ENCODE measurements at places on chromosomes 1 and 21.

DNA sequence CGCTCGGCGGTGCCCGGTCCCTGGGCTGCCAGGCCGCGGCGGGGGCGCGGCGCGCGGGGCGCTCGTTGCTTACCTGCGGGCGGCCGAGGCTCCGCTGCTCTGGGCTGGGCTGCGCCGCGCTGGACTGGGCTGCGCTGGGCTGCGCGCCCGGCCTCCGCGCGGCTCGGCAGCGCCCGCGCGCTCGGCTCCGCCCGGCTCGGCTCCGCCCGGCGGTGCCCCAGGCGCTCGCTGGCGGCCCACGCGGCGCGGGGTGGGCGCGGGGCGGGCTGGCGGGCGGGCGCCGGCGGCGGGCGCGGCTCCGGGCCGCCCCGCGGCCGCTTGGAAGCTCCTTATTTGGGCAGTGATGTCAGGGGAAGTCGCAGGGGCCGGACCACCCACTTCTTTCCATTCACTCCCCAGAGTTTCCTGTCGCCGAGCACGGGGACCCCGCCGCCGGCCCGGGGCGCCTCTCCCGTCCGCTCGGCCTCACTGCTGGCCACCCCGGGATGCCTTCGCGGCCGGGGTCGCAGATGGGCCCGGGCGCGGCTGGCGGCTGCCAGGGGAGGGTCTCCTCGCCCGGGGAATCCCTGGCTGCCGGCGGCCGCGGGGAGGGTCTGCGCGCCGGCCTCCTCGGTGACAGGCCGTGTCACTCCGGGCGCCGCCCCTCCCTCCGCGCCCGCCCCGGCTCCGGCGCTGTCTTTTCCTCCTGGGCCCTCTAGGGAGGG is 177.7 kb upstream of the EDN2 start:
- peak; percentile 94 for DNase-seq

DNA sequence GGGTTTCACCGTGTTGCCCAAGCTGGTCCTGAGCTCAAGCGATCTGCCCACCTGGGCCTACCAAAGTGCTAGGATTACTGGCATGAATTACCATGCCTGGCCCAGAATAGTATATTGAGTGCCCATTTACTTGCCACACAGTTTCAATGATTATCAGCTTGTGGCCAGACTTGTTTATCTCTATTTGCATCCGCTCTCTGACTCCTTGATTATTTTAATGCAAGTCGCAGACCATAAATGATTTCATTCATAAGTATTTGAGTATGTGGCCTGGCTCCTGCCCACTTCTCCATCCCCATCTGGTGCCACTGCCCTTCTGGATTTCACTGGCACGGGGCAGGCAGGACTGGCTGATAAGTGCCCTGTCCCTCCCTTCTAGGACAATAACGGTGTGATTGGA is 18.2 kb upstream of the TRNAU1AP start:
- no peak for DNase-seq

GRCh38 chr1:245054105-245054504 is 100.7 kb upstream of the KIF26B start:
- DNase-seq = no peak

- DNase-seq = no peak
These were observed 5.1 kb upstream of the ZNF326 start for GRCh38 chr1:89989799-89990198.

DNA sequence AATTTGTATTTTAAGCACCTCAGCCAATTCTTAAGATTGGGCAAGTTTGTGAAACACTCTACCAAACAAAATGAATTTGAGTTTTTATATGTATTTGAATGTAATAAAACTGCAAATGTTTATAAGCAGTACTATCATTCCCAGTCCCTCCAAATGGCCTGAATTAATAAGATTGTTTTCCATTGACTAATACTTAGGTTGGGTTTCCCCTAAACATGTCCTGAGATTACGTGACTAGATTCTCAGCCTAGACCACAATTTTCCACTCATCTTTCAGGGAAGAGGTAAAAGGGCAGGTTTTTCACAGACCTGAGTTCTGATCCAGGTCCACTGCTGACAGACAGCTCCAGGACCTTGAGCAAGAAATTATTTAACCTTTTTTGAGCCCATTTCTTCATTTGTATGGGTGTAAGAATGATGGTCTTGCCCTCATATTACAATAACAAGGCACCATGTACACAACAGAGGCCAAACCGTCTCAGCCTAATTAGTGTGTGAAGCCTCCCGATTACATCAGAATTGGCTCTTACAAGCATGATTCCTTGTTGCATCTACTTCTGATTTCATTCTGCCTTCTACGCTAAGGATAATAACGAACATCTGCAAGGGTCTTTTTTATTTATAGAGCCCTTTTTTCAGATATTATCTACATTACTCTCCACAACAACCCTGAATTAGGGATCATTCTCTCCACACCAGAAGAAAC is 51.2 kb downstream of the BEND5 start:
- no peak for DNase-seq

DNA sequence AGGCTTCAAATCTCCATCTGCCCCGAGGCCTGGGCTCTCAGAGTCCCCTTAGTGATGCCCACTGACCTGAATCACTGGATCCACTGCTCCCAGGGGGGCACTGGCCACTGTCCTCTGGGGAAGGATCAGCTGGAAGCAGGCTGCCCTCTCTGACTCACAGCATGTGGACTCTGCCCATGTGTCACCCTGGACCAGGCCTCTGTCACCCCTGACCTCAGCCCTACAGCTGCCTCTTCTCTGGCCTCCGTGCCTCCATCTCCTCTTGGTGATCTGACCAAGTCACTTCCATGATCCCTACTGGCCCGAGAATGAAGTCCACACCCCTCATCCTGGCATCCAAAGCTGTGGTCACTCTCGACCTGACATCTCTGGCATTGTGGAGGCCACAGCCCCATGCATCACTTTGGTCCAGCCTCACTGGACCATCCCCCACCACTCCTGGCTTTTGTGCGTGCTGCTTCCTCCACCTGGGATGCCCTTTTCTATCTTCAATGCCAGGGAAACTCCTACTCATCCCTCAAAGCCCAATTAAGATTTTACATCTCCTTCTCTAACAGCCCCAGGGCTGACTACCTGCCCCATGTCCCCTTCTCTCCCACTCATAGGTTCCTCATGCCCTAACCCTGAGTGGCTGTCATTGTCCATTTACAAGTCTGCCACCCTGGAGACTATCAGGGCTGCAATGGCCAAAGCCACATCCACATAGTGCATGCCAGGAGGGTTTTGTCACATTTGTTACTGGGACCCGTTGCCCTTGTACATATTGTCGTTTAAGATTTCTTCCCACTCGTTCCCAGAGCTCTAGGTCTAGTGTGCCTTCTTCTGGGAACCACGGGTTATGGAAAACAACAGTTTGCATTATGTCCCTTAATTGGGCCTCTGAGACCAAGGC is 685.0 kb downstream of the MATN1 start:
- no peak for DNase-seq

DNA sequence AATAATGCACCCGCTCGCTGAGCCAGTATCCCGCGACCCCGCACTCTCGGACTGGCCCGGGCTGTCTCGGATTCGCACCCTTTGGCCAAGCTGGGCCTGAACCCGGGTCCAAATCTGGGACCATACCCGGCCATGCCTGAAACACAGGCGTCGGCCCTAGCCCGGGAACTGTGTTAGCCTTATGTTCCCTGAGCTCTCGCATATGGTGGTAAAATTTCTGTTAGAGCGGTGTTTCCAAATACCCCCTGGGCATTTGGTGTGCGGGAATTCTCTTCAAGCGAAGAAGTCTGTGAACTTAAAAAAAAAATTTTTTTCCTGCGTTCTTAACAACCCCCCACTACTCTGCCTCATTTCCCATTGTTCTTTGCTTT is 3.1 kb downstream of the RNF220 start:
- DNase-seq = no peak

DNA sequence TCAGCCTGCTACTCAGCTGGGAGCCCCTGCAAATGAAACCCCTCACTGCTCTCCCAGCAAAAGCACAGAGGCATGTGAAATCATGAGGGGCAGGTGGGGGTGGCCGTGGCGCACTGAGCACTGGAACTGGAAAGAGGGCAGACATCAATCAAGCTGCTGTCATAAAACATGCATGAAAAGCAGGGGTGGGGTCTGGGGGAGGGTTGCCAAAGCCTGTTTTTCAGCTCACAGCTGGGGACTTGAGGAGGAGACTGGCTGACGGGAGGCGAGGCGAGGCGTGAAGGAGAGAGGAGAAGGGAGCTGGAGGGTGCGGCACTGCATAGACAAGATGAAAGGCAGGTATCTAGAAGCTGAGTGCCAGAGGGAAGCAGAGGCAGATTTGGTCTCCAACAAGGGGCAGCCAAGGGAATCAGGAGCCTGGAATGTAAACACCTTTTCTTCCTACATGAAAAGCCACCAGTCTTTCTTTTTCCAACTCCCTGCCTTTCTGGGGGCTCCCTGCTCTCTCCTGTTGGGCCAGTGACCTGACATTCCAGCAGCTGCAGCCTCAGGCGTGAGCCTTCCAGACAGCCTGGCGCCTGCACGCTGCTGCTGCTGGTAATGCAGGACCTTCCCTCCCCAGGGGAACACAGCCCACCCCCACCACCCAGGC is 87.0 kb downstream of the NMNAT2 start:
- DNase-seq = no peak

DNA sequence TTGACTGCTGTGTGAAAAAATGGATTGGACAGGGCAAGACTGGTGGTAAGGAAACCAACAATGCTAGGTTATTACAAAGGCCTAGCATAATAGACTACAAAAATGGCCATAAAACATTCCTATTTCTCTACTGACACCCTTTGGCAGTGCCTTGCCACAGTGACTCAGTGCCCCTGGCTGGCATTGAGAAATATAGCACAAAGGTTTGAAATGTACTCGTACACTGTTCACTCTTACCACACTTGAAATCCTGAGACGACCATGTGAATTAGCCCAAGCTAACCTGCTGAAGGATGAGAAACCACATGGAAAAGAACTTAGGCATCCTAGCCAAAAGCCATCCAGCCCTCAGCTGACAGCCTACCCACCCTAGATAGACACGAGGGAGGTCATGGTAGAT is 149.8 kb upstream of the PALMD start:
- no peak for DNase-seq

GRCh38 chr1:21503706-21504377 is 5.4 kb upstream of the ALPL start:
- DNase-seq = no peak

DNA sequence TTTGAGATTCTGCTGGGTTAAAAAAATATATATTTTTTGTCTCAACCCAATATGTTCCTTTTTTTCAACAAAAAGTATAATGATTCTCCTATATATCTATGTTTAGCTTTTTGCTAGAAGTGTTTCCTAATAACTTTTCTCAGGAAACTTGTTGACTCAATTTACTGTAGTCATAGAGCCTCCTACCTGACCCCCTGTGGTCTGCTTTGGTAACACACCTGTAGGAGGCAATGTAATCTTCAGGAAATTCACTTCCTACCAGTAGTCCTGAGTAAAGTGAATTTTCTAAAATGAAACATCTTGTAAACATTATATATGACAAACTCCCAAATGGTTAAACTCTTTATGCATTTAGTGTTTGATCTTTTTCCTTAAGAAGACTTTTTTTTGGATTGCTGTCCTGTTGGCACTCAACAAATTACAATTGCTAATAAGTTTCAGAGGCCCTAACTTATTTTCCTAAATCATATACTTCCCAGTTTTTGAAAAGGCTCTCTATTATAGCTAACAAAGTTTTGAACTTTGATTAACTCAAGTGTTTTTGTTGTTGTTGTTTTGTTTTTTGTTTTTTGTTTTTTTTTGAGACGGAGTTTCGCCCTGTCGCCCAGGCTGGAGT is 118.3 kb downstream of the OLFML2B start:
- no peak for DNase-seq

DNA sequence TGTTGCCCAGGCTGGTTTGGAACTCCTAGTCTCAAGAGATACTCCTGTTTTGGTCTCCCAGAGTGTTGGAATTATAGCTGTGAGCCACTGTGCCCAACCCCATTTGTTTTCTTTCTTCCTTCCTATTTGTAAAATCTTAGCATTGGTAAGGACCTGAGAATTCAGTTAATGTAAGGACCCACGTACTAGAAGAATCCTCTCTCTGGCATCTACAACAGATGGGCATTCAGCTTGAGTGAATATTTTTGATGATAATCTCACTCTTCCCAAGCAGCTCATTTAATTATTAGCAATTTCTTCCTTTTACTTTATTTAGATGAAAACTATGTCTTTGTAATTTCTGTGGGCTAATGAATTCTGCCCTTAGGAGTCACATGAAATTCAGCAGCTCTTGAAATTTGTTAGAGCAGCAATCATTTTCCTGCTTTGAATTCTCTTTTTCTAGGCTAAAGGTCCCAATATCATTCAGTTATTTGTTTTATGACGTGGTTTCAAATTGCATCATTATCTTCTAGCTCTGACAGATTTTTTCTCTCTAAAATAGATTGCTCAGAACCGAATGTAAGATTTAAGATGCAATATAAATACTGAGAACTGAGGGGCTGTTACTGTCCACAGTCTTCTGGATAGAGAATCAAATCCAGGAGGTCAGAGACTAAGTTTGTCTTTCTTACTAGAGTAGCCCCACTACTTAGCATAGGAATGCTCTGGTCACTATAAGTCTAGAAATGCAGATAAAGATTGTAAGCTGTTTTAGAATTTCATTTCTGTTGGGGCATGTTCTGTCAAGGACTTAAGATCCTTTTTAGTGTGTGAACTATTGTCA is 59.4 kb downstream of the EPB41 start:
- DNase-seq = no peak

DNA sequence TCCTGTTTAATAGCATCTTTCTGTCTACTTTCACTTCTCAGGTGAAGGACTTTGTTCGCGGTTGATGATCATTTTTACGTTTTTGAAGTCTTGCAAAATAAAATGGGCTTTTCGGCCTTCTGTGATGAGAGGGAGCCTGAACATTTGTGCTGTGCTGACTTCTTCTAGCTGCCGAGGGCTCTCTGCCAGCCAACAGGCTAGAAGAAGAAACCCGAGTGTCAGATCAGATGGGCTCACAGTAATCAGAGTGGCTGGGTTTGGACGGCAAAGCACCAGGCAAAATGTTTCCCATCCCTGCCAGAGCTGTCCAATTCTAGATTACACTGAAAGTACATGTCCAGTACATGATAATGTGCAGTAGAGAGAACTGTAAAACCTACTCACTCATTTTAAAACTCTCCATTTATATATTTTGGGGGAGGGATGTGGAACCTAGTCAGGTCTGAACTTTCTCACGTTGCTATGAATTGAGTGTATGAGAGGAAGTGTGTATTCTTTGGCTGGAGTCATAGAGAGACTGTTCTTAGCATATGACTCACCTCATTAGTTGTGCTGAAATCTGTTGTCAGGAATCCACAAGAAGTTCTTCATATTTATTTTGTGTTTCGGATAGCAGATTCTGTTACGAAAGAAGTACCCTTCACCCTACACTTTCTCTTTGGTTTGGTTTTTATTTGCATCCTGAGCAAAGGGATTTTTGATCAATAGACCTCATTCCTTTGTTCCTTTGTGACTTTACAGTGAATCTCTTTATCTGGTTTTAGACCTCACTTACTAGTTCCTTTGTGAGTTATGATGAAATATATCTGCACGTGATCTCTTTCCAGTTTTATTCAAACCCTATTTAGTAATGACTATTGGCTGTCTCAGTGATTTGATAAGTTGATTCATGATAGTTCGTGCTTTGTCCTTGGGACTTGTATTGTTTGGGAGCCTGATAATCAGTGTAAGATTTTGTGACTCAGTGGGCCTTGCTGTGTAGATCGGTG is 4.8 kb downstream of the ATP1A1 start:
- DNase-seq = peak; percentile 61

- no peak for DNase-seq
These were observed 2.1 kb upstream of the PLA2G2E start for GRCh38 chr1:19925342-19926070.
